Mesendoderm (in vitro differentiated cells): ENCODE measurements at places on chromosomes 13 and 19.

DNA sequence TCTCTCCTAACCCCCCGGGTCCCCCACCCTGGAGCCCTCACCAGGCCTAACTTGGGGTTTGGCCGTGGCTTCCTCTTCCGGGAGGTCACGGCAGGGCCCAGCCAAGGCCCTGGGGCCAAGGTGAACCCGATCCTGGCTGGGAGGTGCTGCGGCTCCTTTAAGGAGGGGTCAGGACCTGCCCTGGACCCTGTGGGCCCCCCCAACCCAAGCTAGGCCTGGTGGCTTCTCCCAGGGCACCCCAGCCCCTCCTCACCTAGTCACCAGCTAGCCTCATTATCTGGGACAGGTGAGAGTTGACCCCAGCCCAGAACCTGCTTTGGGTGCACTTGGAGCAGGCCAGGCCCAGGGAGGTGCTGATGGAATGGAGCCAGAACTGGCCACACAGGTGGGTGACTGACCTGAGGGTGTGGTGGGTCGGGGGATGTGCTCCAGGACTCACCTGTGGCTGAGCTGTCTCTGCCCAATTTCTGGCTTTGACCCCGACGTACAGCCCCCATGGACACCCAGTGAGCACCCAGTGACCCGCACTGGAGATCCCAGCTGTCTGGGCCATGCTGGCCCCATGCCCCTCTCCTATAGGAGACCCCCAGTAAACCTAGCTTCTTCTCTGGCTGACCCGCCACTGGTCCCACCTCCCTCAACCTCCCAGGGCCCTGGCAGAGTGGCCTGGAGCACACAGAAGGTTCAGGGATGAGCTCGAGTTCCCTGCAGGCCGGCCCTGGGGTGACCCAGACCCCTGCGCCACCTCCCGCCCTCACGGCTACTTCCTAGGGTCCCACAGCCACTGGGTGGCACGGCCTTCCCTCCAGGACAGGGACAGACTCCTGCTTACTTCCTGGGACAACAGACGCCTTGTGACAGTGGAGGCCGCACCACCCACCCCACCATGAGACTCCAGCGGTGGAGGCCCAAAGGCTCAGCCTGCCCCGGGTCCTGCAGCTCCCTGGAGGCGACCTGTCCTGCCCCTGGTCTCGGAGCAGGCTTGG, 6.7 kb upstream of the MKNK2 start:
- H3K4me3 ChIP-seq: no peak overlapping the region
- no peaks in the 10 kb centered on the region for H3K27me3 ChIP-seq
- no peak overlapping the region for H3K27ac ChIP-seq
- peaks cover 5% of the 10 kb centered on the region for H3K4me1 ChIP-seq
- no peaks in the 10 kb centered on the region for H3K36me3 ChIP-seq

GRCh38 chr19:38910488-38910887, 1.5 kb downstream of the CCER2 start:
- no peaks in the 10 kb centered on the region for H3K27me3 ChIP-seq
- H3K27ac ChIP-seq: no peak overlapping the region
- no peak for DNase-seq
- H3K4me3 ChIP-seq: no peak overlapping the region

DNA sequence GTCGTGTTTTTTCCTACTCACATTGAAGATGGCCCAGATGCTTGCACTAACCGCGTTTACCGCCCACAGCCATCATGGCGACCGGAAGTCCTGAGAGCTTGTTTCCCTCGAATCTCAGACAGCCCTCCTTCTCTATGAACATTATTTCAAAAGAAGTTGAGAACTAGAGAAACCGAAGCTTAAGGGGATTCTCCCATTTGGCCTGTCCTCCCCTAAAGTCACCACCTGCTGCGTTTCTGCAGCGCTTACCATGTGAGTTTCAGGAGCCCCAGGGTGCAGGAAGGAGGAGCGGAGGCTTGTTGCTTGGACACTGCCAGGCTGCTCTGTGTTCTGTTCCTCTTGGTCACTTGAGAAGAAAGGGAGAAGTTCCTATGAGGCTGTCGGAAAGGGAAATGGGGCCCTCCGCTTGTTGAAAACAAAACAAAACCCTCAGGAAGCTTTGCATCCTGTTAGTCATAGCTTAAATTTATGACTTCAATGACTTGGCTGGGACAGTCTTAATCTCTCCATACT, 6.2 kb downstream of the CARD8 start:
- H3K27ac ChIP-seq: no peak overlapping the region
- DNase-seq: no peak
- H3K27me3 ChIP-seq: no peaks in the 10 kb centered on the region
- H3K4me3 ChIP-seq: no peak overlapping the region

- H3K4me1 ChIP-seq: no peaks in the 10 kb centered on the region
- no peak for DNase-seq
- no peak overlapping the region for H3K4me3 ChIP-seq
- no peaks in the 10 kb centered on the region for H3K27me3 ChIP-seq
- H3K27ac ChIP-seq: no peak overlapping the region
Observed at GRCh38 chr13:72886272-72887067, 104.5 kb downstream of the PIBF1 start.

DNA sequence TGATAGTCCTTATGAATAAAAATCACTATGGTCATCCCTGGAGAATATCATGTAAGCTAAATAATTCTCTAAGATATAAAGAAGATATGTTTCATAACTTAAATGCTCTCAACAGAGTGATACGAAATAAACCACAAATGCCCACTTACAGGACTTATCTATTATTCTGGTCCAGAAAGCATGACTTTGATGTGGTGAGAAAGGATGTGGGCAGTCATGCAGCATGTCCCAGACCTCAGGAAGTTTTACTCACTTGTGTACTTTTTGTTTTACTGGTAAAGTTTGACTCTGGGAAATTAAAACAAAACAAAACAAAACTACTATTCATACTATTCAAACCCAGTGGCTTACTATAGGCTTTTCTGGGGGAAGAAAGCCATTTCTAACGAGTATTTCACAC, 483.2 kb upstream of the SLITRK6 start:
- H3K36me3 ChIP-seq: no peaks in the 10 kb centered on the region
- no peak for DNase-seq
- no peaks in the 10 kb centered on the region for H3K27me3 ChIP-seq
- H3K4me3 ChIP-seq: no peak overlapping the region
- H3K27ac ChIP-seq: no peak overlapping the region

DNA sequence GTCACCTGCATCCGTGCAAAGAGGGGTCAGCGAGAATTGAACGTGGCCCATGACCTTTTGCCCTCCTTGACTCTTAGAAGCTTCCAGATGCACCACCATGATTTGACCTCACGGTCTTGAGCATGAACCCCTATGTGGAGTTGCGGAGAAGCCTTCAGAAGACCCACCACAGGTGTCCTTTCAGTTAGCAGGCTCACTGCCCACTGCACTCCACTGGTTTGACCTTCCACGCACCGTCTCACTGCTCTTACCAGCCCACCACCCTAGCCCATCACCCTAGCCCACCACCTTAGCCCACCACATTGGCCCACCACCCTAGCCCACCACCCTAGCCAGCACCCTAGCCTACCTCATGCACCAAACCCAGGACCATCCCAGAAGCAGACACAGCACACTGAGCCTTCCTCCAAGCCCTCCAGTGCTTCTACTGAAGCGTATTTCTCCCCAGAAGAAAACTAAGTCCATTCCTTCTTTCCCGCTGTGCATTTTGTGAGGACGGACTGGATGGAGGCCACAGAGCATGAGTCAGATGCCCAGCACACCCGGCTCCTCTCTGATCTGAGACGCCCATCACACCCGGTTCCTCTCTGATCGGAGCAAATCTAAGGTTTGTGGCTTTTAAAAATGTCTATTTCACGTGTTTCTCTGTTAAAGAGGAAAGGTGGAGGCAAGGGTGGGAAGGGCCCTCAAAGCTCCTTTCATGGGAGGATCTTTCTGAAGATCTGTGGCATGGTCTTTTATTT, 45.8 kb downstream of the SOX1 start:
- no peaks in the 10 kb centered on the region for H3K36me3 ChIP-seq
- peaks cover 2% of the 10 kb centered on the region for H3K27me3 ChIP-seq
- no peak for DNase-seq
- H3K4me1 ChIP-seq: no peaks in the 10 kb centered on the region
- no peak overlapping the region for H3K27ac ChIP-seq

GRCh38 chr19:1470305-1471009, 8.6 kb downstream of the C19orf25 start:
- H3K4me1 ChIP-seq: peaks cover 3% of the 10 kb centered on the region
- no peak overlapping the region for H3K4me3 ChIP-seq
- H3K36me3 ChIP-seq: no peaks in the 10 kb centered on the region
- peaks cover 42% of the 10 kb centered on the region for H3K27me3 ChIP-seq
